Sciatic nerve (tissue), 2 donors: ENCODE measurements at places on chromosomes 3 and 15. TPM values are rescaled to one million over a fixed set of nuclear protein-coding genes. Genes with fewer than 3 reads are reported as not detected.

GRCh38 chr15:36370731-36371112 is 208.7 kb upstream of the CDIN1 start:
- no peak for DNase-seq

- DNase-seq, result no peak
Observed at GRCh38 chr3:65483480-65483879, 555.2 kb downstream of the MAGI1 start.

- DNase-seq, result no peak
Observed at GRCh38 chr3:151415289-151415688, 30.7 kb upstream of the P2RY12 start.

DNA sequence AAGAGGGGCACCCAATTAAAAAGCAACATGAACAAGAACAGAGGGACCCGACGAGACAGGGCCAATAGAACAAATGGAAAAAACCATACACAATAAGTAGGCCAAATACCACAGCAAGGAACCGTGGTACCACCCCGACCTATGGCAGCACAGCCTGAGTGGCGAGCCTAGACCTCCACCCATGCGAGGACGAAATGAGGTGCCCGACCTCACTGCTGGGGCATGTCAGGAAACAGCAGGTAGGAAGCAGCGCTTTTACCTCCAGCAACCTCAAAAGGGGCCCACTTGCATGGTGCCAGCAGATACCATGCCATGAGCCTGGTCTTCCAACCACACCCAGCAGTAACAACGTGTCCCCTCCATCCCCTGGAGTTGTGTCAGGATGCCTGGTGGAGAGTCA is 77.9 kb downstream of the PCSK6 start:
- no peak for DNase-seq

DNA sequence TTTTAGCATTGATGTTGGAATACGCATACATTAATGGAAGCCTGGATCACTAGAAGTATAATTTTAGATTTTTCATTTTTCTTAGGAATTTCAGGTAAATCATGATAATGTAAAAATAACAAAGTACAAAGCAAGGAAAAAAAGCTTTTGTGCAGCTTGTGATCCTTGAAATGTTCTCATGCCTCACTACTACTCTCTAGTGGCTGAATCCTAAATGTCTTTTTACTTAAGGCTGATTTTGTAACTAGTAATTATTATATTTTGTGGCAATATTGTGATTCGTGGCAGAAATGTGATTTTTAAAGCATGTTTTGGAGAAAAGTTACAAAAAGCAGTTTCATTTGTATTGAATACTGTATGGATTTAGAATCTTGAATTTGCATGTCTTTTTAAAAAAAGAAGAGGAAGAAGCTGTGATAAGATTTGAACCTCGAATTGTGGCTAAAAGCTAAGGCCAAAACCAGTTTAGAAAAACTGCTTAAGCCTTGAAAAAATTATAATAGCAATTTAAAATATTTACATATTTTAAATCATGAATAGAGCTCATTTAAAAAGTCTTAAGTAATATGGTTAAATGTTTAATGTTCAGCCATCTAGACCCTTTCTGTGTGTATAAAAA is 39.0 kb downstream of the U2SURP start:
- no peak for DNase-seq

Gene TMEM42
- total RNA-seq, result 21.4 TPM
